ENCODE measurements at places on chromosomes 7 and 10. TPM values are rescaled to one million over a fixed set of nuclear protein-coding genes. Genes with fewer than 3 reads are reported as not detected.

DNA sequence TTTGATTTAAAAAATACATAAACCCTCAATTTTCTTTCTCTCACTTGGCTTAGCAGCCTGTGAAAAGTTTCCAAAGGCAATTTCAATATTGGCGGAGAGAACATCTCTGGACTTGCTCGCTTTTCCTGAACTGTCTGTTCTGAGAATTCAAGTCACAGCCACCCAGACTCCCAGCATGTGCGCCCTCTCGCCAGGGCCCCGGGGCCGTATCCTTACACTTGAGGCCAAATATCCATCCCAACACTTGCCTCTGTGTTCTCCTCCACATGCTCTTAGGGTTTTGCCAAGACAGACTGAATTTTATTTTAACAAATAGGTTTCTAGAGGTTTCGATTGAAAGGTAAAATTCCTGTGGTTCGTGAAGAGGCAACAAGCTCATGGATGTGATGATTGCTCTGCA is 111.5 kb upstream of the GPR26 start:
- DNase-seq = no peak

GRCh38 chr10:117431160-117431559 is 55.9 kb upstream of the PDZD8 start:
- DNase-seq = no peak

The SLC18A3 gene
- not detected for polyA plus RNA-seq

The TYW1B gene
- polyA plus RNA-seq = 0.88 TPM

The EBF3 gene
- polyA plus RNA-seq = not detected

- no peak for DNase-seq
Measured at GRCh38 chr10:62658516-62658915, 146.0 kb upstream of the ADO start.

DNA sequence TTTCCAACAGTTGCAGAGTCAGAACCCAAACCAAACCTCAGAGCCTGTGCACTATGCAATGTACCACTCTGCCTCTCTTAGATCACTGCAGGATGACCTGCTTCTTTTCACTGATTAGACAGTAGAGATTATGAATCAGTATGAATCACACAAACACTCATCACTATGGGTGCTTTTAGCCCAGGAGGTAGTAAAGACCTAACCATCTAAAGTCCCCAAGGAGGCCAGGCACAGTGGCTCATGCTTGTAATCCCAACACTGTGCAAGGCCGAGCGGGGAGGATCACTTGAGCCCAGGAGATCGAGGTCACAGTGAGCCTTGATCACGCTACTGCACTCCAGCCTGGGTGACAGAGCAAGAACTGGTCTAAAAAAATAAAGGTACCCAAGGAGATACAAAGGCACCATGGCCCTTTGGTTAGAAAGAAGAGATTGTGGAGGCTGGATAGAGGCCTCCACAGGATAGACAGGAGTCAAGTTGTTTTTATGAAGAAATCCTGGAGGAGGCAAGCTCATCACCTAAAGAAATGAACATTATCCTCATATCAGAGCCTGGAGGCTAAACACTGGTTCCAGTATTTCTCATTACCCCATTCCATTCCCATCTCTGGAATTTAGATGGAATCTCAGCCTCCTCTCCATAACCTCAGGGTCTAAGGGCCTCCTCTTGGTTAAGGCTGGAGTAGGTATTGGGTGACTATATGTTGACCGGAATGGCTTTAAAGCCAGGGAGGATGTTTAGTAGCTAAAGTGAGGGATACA is 12.9 kb downstream of the SEC31B start:
- DNase-seq = no peak

The ANKRD30A gene
- not detected for polyA plus RNA-seq

GRCh38 chr10:123655751-123656150 is 10.4 kb upstream of the GPR26 start:
- no peak for DNase-seq

DNA sequence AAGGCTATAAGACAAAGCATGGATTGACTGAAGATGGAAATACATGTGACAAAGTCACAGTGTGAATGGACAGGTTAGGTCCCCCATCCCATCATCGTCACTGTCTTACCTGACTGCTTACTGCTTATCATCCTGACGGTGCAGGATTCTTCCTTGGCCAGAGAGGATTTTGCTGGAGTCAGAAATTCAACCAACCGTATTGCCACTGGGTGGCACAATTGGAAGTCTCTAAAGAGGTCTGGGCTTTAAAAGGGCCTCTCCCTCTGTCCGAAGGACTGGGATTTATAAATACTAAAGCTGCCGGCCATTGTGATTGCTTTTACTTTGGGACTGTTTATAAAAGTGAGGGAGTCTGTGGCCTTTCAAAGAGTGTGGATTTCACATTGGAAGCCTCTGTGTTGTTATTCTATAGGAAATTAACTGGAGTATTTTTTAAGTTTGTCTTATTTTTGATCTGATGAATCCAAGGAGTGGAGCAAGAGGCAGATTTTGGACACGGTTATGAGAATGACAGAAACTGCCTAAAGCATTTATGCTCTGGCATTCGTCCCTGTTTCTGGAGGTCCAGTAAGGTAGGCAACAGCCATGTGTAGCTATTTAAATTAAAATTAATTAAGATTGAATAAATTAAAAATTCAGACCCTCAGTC is 113.3 kb upstream of the CREB5 start:
- no peak for DNase-seq

DNA sequence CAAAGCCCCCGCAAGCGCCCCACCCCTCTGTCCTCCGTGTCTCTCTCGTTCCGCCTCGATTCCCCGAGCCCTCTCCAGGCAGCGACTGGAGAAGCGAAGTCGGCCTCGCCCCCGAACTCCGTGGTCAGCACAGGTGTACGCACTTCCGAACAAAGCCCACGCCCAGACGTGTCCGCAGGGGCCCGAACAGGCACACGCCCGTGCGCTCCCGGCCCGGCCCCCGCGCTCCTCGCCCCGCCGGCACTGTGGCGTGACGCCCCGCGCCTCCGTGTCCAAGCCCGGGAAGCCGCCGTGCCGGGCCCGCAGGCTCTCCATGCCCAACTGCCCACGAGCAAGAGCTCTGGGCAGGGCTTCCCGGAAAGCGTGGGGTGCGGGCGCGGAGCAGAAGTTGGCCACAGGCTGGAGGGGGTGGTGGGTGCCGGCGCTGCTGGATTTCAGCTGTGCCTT is 662 bp downstream of the NRCAM start:
- DNase-seq = no peak

The PPP1R9A gene
- 12.2 TPM for polyA plus RNA-seq

DNA sequence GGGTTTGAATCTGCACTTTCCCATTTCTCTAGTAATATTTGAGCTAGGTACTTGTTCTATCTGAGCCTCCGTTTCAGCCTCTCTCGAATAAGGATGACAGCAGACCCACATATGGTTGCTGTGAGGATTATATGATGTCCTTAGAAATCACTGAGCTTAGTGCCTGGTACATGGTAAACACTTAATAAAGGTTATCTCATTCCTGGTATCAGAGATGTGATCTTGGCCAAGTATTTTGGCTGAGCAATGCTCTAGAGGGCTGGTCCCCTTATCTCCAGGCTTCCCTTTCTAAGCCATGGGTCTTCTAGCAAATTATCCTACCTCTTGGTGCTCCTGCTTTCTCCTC is 407 bp upstream of the MKRN1 start:
- no peak for DNase-seq

- no peak for DNase-seq
Measured at GRCh38 chr10:128165536-128165935, 39.3 kb upstream of the MKI67 start.

- DNase-seq = no peak
Measured at GRCh38 chr7:67554986-67555385, 558.4 kb downstream of the TYW1 start.

DNA sequence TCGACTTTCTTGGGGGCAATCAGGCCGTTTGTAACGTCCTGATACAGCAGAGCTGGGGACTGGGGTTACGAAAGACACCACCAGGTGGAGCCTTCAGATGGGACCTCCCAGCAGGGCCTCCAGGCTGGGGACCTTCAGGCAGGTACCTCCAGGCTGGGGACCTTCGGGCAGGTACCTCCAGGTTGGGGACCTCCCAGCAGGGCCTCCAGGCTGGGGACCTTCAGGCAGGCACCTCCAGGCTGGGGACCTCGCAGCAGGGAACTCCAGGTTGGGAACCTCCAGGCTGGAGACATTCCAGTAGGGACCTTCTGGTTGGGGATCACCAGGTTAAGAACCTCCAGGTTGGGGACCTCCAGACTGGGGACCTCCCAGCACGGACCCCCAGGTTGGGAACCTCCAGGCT is 23.5 kb upstream of the GPR146 start:
- no peak for DNase-seq

The ZNF277 gene
- 8.3 TPM for polyA plus RNA-seq

DNA sequence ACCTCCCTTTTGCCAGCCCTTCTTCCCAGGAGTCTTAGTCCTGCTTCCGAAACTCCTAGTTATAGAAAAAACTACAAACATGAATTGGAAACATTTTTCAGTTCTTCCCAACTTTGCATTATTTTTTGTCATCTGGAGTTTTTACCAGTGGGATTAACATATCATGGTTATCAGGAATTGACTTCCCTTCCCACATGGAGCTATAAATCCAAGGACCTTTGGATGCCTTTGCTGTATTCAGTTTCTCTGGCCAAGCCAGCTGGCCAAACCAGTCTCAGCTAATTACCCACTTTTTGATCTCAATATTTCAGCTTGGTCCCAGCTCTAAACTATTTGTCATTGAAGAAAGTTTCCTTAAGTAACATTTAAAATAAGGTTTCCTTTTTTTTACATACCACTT is 570.6 kb downstream of the SORCS1 start:
- no peak for DNase-seq

- peak; percentile 46 for DNase-seq
Measured at GRCh38 chr7:44072364-44073231, 7.2 kb upstream of the PGAM2 start.

- no peak for DNase-seq
Measured at GRCh38 chr7:16649196-16649595, 3.2 kb downstream of the BZW2 start.

- DNase-seq = no peak
Measured at GRCh38 chr7:123682690-123683089, 27.0 kb downstream of the LMOD2 start.

The TRIM73 gene
- polyA plus RNA-seq = 0.20 TPM

DNA sequence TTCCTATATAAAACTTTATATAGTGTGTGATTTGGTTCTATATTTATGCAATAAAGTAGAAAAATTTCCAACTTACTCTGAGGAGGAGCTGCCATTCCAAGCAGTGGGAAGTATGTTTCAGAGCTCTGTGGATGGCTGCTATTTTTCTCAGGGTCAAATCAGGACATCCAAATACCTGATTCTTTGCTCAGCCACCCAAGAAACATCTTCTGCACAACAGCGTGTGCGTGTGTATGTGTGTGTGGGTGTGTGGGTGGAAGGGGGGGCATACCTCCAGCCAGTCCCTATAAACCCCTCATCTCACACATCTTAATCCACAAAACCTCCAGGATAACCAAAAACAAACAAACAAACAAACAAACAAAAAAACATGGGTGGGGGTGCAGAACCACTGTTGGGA is 66.3 kb upstream of the EMX2 start:
- DNase-seq = no peak

The AKR1E2 gene
- not detected for polyA plus RNA-seq

DNA sequence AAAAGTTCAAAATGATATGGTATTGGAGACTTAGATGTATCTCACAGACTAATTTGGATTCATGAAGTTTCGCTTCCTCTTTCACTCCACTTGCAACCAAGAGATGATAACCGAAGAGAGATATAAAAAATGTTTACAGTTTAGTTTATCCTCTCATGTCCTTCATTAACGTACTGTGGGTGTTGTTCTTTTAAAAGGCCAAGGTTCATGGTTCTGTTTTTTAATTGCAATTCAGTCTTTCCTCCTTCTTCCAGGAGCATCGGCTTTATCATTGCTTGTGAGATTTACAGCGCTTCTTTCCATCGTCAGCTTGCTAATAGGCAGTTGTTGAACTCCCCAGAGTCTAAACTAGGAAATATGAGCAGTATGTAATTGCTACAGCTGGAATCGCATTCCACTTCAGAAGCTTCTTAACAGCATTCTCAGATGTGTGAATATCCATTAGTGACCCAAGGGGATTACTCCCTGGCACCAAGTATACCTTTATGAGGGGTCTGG is 75.9 kb upstream of the HGF start:
- DNase-seq = no peak

The SRRT gene
- 73.4 TPM for polyA plus RNA-seq

The C10orf62 gene
- not detected for polyA plus RNA-seq

DNA sequence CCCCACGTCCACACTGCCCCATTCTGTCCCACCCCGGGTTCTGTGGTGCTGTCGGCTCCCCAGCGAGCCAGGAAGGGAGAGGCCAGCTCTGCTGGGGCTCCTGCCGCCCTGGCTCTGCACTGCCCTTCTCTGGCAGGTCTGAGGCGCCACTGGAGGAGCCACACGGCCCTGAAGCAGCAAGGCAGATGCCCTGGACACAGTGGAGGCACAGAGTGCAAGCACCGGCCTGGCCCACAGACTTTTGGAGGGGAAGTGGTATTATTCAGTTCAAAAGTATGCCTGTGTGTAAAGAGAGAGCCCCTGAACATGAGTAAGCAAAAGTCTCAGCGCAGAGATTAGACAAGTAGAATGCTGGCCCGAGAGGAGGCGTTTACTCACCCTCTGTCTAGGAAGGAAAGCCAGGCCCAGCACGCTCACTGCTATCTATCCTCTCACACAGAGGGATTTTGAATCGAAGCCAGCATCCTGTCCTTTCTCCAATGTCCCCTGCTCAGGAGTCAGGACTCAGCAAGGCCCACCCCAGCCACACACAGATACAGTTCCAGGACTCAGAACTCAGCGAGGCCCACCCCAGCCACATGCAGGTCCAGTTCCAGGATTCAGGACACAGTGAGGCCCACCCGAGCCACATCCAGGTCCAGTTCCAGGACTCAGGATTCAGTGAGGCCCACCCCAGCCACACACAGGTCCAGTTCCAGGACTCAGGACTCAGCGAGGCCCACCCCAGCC is 115.0 kb downstream of the EGFR start:
- DNase-seq = no peak

DNA sequence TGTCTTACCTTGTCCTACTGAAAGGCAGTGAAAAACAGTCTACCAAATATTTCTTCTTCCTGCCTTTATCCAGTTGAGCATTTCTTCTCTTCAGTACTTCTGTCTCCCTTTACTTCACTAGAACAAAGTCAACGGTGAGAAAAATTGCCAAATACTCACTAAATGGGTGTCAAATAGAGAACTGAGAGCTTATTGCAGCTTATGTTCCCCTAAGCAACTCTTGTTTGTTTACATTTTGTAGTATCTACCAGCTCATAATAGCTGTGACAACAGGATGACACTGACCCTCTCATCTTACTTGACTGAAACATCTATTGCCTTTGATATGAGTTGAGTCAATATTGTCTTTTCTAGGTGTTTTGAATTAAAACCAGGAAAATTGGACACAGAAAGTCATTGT is 327.9 kb upstream of the SORCS1 start:
- no peak for DNase-seq

- DNase-seq = no peak
Measured at GRCh38 chr10:12081470-12081869, 12.7 kb downstream of the DHTKD1 start.

The FEZF1 gene
- not detected for polyA plus RNA-seq

The RBP4 gene
- not detected for polyA plus RNA-seq

DNA sequence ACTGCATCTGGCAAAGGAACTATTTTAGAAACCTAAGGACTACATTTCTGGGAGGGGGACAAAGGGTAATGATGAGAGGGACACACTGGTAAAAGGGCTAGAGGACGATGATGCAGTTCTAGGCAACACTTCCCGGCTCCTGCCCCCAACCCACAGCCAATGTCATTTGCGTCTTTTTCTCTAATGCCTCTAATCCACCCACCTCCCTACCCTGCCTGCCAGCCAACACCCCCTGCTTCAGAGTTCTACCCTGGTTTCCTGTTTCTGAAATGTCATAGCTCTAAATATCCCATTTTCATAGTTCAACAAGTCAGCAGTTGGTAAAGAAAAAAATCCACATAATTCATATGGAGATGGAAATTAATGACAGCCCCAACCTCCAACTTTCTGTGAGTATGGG is 79.0 kb downstream of the KIAA1549 start:
- DNase-seq = no peak

The ADCY1 gene
- not detected for polyA plus RNA-seq
